ENCODE measurements at places on chromosomes 11 and 22.

- no peak for DNase-seq
Observed at GRCh38 chr22:42074846-42075676, 1.0 kb downstream of the PHETA2 start.

DNA sequence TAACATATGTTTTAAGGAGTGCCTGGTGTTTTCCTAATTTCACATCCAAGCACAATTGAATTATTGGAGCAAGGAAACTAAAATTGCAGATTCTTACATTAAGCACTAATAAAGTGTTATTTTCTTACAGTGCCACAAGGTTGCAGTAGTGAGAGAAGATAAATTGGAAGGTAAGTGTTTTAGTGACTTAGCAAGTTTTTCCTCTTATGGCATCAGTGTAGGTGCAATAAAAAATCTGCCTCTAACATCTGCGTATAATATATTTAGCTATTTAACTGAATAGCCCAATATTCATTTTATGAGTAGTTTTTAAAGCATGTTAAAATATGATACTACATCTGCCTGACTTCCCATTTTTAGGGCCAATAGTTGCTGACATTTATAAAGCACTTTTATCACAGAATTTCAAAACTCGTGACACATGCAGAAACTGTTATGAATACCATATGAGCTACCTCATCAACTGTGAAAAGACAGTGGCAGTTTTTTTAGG, 19.0 kb downstream of the POLD3 start:
- DNase-seq = peak; percentile 11

DNA sequence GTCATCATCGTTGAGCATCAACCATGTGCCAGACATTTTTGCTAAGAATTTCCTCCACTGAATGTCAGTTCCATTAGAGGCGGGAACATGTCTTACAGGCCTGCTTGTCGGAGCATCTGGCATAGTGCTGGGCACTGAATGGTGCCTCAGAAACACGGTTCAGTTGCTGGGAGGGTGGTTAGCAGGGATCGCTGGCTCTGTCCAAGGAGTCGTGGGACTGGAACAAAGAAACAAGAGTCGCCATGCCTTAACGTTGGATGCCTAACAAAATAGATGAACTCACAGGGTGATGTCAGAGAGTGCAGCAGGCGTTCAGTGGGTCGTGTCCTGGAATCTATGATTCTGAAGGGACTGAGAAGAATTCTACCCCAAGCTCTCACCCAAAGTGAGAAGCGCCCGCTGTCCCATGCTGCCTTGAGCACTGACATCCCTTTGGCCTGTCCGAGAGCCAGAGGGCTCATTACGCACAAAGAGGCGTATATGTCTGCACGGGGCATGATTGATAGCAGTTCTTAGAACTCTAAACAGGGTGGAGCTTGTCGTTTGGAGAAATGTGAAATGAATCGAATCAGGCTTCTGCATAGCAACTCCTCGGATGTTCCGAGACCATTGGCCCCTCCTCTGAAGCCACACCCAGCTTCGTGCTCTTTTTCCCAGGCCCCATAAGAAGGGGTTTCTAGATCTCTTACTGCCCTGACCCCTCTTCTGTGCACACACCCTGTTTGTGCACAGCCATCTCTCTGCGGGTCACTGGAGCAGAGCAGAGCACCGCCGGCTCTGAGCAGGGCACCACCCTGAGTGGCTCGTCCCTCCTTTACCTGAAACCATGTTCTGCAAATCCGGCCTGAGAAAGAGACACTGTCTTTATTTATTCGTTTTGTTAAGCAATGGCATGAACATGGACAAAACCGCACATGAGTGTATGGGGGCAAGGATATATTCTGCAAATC, 113.1 kb upstream of the B3GAT1 start:
- no peak for DNase-seq

GRCh38 chr11:64536396-64536941, 54.6 kb upstream of the SLC22A12 start:
- no peak for DNase-seq

DNA sequence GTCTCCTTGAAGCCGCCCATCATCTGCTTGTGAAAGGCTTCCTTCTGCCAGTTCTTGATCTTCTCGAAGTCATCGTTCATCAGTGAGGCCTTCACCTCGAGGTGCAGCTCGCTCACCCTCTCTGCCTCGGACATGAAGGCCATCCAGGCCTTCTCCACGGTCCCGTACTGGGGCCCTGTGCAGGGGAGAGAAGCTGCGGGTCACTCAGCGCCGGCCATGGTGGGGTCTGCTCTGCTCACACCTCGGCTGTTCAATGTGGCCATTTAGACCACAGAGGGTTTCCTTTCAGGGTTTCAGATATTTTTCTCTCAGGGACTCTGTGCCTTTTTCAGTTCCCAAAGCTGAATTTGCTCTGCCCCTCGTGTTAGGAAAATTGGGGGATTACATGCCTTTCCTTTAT, 33.9 kb upstream of the ARFGAP3 start:
- no peak for DNase-seq

- DNase-seq = no peak
Observed at GRCh38 chr22:29463629-29464028, 16.4 kb upstream of the NEFH start.

DNA sequence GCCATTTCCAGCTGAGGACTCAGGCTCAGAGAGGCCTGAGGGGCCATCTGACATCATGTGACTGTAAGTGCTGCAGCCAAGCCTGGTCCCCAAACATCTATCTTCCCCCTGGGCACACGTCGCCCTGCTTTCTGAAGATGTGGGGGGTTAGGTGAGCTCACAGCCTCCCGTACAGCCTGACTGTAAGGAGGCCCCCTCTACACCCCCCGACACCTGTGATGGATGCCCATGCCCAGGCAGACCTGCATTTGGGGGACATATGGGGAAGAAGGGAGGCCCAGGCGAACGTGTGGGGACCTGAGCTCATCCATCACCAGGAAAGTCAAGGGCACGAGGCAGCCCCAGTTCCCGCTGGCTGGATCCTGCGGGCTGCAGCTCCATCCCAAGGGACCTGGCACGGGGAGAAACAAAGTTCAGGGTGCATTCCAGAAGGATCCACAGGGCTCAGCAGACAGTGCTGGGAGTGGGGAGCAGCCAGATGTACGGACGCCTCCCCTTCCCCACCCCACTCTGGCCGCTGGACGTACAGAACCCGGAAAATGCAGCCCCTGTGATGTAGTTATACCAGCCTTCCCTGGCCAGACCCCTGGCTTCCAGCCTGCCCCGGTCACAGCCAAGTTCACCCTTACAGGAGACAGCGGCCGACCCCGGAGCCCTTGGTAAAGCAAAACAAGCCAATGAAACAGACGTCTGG, 1431.4 kb downstream of the BRD1 start:
- no peak for DNase-seq

GRCh38 chr11:61049859-61050258, 52.4 kb upstream of the CD5 start:
- DNase-seq = no peak

GRCh38 chr22:45475851-45476514, 26.7 kb upstream of the FBLN1 start:
- no peak for DNase-seq

- DNase-seq = no peak
Observed at GRCh38 chr11:131978351-131978750, 607.9 kb downstream of the NTM start.

- DNase-seq = no peak
Observed at GRCh38 chr11:68266936-68267880, 4.6 kb downstream of the C11orf24 start.

DNA sequence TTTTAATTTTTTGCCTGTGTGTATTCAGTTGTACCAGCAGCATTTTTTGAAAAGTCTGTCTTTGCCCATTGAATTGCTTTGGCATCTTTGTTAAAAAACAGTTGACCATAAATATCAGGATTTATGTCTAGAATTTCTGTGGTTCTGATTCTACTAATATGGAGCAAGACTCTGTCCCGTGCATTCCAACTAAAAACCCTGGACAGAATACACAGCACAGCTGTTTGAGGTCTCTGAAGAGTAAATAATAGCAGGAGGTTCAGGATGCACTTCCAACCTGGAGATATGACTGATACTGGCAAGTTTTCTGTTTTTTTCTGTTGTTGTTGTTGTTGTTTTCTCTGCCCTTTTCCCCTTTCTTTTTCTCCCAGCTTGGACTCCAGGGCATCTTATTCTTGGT, 141.9 kb downstream of the TMEM135 start:
- no peak for DNase-seq

DNA sequence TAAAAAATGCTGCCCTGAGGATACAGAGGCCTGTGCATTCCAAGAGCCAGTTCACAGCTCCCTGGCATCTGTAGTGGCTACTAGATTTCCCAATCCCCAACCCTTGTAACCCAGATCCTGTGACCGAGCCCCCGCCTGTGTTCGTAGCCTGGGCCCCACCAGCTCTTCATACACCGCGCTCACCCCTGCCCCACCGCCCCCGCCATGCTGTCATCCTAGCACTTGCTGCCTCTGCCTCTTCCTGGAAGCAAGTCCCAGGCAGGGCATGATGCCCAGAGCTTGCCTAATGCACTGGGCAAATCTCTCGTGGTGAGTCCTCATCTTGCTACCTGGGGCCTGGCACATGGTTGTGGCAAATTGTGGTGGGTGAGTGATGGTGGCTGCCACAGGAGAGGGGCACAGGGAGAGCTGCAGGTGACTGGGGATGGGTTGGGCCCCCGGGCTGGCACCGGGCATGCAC, 7.1 kb downstream of the MGAT3 start:
- no peak for DNase-seq

DNA sequence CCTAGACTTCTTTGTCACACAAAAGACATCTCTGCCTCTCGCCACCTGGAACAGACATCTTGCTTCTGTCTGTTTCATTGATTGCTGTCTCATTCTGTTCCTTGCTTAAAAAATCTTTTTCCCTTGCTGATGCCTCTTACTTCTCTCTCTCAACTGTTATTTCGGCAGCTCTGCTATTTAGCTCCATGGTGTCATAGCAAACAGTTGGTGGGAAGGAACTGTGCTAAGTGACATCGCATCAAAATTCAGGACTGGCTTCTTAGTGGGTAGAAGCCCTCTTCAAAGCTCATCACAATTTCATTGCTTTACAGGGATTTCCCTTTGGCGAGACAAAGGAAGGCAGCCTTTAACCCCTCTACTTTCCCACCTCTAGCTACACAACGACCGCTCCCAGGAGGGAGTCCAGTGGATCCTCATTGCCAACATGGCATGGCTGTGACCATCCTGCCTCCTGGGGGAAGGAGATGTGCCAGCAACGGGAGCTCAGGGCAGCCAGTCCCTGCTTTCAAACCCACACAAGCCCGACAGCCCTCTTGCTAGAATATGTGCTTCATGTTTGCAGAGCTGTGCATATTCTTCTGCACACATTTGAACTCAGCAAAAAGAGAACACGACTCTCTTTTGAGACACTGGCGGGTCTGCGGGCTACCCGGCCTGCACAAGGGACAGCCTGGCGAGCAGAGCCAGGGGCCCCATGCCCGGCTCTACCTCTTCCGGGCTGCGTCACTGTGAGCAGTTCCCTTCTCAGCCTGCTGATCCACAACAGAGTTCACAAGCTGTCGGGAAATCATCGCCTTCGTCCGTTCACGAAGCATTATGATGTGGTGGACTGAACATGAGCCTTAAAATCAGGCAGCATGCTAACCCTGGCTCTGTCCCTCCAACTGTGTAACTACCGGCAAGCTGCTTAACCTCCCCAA, 51.1 kb upstream of the JAM3 start:
- no peak for DNase-seq

- DNase-seq = no peak
Observed at GRCh38 chr22:45212306-45212709, 28.4 kb downstream of the KIAA0930 start.

DNA sequence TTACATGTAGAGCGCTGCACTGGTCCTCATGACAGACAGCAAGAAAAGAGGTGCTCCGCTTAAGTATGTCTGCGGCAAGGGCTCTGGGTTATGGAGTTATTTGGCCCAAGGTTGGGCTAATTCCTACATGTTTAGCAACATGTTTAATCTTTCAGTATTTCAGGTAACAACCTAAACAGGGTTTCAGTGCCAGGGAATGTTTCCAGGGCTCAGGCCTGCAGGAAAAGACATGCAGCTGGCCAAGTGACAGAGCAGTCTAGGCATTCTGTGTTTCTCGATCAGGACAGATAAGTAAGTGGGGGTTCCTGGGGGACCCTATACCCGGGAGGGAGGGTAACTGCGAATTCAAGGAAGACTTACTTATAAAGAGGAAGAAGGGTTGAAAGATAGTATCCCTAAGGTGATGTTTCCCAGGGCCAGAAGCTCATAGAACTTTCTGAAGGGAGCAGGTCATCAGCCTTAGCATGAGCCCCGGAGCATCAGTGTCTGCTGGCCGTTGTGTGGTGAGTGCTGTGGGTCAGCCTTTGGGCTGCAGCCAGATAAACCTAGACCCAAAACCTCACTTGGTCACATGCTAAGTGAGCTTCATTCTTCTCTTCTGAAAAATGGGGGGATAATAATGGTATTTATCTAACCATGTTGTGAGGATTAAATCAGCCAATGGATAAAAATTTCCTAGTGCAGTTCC, 18.4 kb downstream of the KCNJ5 start:
- no peak for DNase-seq

DNA sequence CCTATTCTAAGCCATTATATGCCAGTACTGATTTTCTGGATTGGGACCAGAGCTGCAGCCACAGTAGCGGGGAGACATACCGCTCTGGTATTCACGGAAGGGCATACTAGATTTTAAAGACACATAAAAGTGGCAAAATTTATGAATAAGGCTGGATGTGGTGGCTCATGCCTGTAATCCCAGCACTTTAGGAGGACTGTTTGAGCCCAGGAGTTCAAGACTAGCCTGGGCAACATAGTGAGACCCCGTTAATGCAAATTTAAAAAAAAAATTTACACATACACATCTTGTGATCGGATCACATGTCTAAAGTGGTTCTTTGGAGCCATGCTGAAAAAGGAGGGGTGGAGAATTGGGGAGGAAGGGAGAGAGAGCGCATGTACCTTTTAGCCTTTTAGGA, 9.0 kb downstream of the RPL27A start:
- DNase-seq = no peak

DNA sequence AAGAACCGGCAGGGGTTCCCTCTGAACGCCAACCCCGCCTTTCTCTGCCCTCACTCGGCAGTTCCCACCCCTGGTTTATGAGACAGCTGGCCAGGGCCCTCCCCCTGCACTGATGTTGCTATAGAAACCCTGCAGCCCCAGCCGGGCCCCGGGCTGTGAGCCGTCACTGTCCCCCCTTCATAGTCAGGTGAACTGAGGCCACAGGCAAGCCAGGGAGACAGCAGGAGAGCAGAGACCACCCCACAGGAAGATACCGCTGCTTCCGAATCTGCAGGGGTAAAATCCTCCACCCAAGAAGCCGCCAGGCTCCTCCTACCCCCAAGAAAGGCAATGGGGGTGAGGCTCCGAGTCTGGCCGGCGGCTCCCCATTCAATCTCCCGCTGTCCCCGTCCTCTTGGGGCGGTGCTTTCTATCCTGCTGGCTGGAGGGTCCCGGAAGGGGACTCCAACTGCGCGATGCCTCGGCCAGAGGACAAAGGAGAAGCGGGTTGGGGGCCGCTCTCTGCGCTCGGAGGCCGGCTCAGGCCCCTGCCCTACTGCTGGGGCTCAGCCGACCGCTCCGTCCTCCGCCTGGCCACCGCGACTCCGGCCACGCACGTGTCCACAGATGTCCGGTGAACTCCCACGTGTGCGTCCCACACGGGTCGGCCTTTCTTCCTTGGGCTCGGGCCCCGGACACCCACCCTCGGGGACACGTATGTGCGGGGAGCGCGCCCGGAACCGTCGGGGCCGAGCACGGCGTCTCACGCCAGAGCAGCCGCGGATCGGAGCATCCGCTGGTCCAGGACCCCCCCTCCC, 587 bp downstream of the SLC25A22 start:
- DNase-seq = peak; percentile 71
